ENCODE measurements at places on chromosomes 2 and 18. TPM values are rescaled to one million over a fixed set of nuclear protein-coding genes. Genes with fewer than 3 reads are reported as not detected.

The DYTN gene
- not detected for total RNA-seq

The LYG1 gene
- total RNA-seq = 0.58 TPM

The PRR30 gene
- total RNA-seq = not detected

The IL36A gene
- total RNA-seq = not detected

The HNRNPLL gene
- total RNA-seq = 26.3 TPM

The SLC16A14 gene
- 3.4 TPM for total RNA-seq

The HRH4 gene
- total RNA-seq = 0.33 TPM

The ASPRV1 gene
- total RNA-seq = 0.63 TPM

The CDH19 gene
- 13.0 TPM for total RNA-seq

The BOLL gene
- total RNA-seq = not detected

DNA sequence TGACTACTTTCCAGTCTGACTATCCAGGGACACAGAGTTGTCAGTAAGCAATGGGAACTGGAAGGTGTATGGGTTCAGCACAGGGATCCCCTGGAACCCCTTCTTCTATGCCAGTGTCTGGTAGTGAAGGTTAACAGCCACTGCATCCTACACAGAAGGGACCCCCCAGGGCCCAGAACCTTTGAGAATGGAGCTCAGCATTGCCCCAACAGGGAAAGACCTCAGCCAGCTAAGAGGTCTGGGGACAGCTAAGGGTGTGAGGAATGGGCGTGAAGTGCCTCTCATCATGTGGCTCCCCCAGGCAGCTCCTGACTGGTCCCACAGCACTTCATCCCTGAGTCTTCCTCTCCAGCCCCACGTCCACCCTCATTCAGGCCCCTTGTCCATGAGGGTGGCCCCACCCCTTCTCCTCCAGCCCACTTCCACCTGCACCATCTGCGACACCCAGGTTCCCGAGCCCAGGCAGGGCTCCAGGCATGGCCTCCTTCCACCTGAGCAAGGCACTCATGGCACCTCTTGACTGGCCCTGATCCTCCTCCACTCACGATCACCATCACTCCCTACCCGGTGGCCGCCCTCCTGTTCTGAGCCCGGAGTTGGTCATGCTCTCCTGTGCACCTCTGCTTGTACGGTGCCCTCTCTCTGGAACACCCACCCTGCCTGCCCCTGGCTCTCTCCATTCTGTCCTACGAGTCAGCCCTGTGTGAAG lies 77.1 kb downstream of the SFXN5 start:
- no peak for DNase-seq

DNA sequence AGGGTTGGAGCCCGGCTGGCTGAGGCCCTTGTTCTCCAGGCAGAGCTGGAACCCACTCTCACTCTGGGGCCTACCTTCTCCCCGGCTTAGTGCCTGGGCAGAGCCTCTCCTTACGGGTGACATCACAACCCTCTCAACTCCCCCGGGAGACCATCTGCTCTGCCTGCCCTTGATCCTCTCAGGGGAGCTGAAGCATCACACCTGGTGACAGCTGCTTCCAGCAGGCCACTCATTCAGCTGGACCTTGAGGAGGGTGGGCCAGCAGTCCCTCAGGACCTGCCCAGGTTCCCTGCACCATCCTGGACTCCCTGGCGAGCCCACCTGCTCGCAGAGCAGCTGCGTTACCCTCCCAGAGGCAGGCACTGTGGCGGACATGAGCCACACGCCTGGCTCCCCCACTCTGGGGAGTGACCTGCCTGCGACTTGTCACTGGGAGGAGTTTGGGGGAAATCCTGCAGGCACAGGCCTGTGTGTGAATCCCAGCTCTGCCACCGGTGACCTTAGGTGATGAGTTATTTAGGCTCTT lies 13.1 kb downstream of the HS6ST1 start:
- DNase-seq = peak; percentile 9

- no peak for DNase-seq
Measured at GRCh38 chr2:99607861-99608491, 118.2 kb upstream of the REV1 start.

- no peak for DNase-seq
Measured at GRCh38 chr18:79384151-79384807, 11.5 kb upstream of the NFATC1 start.

GRCh38 chr2:84613082-84613481 lies 96.8 kb downstream of the DNAH6 start:
- DNase-seq = no peak

DNA sequence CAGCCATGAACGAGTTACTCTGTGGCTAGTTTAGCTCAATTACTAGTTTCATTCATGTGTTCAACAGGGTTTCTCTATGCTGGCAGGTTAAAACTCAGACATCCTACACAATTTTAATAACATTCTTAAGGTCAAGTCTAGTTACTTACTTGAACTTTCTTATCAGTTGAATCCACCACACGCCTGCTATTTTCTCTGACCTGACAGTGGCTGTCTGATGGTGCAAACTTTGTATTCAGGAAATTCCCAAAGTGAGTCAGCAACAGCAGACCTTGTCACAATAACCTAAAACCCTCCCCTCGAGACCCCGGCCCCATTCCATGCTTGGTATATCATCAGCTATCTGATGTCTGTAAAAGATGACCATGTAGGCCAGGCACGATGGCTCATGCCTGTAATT lies 20.8 kb upstream of the CIDEA start:
- no peak for DNase-seq

DNA sequence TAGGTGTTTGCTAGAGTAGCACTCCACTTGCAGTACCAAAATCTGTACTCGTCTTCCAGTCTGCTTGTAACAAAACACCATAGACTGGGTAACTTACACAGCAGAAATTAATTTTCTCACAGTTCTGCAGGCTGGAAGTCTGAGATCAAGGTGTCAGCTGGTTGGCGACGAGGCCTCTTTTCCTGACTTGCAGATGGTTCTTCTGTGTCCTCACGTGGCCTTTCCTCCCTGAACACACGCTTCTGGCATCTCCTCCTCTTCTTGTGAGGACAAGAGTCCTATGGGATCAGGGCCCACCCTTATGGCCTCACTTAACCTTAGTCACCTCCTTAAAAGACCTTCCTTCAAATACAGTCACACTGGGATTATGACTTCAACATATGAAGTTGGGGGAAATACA lies 493.5 kb upstream of the MYT1L start:
- DNase-seq = no peak

DNA sequence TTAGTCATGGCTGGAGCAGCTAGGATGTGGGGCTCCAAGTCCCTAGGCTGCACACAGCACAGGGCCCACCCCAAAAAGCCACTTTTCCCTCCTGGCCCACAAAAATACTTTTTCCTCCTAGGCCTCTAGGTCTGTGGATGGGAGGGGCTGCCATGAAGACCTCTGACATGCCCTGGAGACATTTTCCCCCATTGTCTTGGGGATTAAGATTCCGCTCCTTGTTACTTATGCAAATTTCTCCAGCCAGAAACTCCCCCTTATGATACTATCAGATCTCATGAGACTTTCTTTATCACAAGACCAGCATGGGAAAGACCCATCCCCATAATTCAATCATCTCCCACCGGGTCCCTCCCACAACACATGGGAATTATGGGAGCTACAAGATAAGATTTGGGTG lies 125.9 kb downstream of the ESCO1 start:
- DNase-seq = no peak

DNA sequence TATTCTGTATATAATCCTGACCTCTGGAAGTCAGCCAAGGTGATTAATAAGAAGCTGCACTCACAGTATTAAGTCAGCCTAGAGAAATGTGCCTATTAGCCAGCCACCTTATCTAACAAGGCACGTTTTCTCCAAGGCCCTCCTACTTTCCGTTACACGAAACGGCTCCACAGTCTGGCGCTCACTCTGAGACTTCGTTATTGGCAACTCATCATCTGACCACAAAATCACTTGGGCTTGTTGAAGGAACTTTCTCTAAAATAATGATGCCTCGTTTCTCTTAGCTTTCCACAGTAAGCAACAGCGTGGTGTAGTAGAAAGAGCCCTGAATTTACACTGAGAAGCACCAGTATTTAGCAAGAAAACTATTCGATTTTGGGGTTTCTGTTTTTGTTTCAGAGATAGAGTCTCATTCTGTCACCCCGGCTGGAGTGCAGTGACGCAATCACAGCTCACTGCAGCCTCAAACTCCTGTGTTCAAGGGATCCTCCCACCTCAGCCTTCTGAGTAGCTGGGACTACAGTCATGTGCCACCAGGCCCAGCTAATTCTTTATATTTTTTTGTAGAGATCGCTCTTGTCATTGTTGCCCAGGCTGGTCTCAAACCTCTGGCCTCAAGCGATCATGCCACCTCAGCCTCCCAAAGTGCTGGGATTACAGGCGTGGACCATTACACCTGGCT lies 53.6 kb upstream of the SLC14A1 start:
- no peak for DNase-seq

DNA sequence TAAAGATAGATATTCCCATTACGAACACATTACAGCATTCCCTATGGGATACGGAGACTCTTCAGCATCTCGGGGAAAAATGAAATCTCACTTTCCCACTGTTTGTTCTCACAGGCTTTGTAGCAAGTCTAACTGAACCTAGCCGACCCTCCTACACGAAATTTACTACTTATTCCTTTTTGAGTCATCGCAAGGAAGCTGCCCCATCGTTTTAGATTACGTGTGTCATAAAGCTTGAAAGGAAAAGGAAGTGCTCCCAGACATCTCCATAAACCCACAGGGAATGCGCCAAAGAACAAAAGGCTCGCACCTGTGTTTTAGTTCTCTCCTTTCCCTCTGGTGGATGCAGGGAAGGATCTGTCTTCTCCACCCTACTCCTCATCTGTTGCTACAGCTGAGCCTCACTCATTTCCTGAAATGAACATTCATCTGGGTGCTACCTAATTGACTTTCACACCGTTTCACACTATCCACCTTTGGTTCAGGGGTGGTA lies 76.2 kb upstream of the STK39 start:
- DNase-seq = no peak

DNA sequence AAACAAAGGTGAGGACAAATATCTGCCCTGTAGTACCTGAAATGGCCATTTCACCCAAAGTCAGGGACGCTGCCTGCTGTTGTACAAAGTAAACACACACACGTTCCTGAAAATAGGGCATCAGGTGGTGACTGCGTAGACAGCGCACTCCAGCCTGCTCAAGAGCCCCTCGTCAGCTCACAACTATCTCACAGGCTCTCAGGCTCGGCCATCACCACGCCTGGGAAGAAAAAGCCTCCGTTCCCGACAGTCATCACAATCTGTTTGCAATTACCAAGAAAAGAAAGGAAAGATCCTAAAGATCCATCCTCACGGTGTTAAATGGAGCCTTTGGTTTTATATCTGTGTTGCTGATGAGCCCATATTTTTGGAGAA lies 230.2 kb downstream of the ZNF516 start:
- DNase-seq = no peak

- no peak for DNase-seq
Measured at GRCh38 chr2:196330645-196331044, 159.3 kb upstream of the STK17B start.

GRCh38 chr2:197071213-197071612 lies 144.7 kb upstream of the PGAP1 start:
- DNase-seq = no peak
